ENCODE measurements at places on chromosomes 2 and 18.

GRCh38 chr2:190882856-190883582 is 2.4 kb downstream of the GLS start:
- no peak for DNase-seq

DNA sequence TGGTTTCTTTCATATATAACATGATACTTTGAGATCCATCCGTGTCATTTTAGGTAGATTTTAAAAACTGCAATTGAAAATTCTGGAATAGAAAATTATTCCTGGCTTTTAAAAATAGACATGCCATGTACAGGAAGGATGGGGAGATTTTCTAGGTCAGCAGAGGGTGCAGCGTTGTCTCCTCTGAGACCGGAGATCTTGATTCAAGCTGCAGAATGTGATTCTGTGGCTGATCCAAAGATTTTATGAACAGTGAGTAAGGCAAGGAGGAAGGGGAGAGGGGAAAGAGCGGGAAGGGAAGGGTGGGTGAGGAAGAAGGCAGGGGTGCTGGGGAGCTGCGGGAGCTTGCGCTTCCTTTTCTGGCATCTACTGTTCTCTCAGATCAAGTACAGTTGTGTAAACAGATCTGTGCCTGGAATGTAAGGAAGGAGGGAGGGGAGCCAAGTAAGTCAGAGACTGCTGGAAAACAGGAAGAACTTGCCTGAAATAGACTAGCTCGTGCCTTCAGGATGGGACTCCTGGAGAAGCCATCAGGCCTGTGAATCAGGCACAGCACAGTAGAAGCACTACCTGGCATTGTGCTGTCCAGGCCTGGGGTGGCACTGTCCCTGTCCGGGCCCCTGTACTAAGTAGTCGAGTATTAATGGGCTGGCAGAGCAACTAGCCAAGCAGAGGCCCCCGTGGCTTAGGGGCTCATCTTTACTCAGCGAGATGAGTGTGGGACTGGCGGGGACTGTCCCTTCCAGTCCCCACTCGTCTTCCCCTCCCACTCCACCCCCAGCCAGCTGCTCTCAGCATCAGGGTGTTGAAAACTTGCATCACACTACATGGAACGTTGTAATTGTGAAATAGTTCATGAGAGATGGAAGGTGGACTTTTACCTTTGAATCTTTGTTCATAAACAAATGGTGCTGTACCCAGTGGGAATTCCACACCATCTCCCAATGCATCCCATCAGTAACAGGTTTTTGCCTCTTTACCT is 163.5 kb downstream of the UXS1 start:
- DNase-seq, result no peak

DNA sequence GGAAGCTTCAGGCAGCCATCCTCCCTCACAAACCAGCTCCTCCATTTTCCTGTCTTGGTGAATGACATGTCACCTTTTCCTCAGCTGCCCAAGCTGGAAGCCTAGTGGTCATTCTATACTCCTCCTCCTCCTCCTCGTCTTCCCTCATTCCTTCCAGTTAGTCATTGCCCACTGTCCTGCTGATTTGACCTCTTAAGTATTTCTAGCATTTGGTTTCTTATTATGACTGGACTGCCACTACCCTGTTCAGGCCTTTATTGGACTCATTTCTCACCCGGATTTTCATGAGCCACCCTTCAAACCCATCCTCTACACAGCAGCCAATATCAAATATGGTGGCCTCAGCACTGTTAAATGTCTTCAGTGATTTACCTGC is 21.9 kb upstream of the MGAT5 start:
- no peak for DNase-seq

- DNase-seq, result no peak
These were observed 99.1 kb downstream of the MYO3B start for GRCh38 chr2:170276925-170277629.

DNA sequence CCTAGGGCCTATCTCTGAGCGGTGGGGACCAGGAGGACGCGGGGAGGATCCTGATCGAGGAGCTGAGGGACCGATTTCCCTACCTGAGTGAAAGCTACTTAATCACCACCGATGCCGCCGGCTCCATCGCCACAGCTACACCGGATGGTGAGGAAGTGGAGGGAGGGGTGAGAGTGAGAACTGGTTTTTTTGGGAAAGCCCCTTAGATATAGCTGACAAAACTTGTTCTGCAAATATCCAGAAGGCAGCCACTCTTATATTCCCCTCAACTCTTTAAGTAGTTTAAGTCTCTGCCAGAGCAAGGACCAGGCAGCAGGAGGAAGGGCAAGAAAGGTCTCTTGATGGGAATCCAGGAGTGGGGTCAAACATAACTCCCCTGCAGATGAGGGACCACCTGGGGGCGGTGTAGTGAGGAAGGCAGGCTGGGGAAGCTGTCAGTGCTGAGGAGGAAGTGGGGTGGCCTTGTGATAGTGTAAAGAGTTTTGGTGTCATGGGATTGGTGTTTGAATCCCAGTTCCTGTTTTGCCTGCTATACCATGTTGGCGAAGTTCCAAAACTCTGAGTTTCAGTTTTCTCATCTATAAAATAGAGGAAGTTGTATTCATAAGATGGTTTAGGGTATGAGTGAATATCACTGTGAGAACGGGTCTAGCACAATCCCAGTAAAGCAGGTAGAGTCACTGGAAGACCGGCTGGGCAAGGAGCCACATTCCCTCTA is 3.4 kb downstream of the NAGK start:
- DNase-seq, result peak; percentile 59

DNA sequence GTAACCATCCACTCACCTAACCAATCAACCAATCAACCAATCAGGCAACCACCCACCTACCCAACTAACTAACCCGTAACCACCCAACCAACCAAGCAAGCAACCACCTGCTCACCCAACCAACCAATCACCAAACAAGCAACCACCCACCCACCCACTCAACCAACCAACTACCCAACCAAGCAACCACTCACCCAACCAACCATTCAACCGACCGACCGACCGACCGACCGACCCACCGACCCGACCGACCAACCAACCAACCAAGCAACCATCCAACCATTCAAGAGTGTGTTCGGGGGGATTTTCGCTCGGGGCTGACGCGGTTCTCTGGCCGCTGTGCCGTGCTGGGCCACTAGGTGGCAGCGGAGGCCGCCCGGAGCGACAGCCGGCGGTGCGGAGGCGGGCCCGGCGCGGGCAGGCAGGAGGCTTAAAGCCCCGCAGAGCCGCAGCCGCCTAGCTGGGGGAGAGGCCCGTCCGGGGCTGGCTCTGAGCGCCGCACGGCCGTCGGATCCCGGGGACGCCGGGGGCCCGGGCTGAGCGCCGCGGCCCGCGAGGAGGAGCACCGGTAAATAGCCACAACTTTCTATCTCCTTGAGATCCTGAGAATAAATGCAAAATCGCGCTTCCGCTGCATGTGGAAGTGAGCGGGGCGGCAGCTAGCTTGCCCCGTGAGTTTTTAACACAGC is at the start of gene MC5R:
Gene MC5R (plus strand): TSS at position 443 of the 689 bp plus-strand sequence. CDS start 1,617 bp downstream, outside the sequence.
- DNase-seq, result peak; percentile 27

DNA sequence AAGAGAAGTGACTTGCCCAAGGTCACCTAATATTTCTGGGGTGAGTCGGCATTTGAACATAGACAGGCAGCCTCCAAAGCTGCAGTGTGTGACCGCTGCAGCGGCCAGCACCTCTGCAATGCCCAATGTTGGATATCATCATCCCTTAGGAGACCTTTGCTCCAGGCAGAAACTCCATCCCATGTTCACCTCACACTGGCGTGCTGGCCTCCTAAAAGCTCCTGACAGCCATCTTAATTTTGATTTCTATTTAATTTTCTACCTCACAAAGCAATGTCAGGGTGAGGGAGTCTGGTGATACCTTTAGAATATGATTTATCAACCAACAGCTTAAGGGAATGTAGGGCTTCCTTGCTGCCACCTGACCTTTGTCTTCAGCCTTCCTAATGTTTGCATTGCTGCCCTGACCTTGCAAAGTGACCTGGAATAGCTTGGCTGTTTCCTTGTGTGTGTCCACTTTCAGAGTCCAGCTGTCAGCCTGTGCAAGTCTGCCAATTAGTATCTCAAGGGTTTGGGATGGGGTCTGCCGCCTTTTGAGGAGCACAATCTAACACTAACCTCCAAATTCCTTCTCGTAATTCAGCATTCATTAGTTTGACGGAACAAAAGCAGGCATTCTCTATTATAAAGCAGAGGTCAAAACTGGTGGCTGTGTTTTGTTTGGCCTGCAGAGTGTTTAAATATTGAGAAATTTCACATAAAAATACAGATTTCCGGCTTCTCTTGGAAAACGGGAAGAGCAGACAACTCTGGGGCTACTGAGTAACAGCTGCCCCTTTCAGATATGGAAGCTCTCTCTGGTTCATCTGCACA is 127.6 kb downstream of the PLEKHM3 start:
- no peak for DNase-seq

DNA sequence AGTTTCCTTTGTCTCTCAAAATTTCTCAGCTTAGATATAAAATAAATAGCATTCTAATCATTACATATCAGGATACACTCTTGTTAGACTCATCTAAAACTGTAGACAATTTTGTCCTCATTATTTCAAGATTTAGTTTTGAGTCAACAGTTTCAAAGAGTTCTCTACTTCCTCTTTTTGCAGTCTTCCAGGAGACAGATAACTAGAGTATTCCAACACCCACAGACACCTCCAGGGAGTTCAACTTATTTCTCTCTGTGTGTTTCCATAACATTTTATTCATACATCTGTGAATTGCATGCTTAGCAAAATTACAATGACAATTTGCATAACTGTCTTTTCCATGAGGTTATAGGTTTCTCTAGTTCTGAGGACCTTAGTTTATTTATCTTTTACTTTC is 166.6 kb upstream of the HNMT start:
- DNase-seq, result no peak

DNA sequence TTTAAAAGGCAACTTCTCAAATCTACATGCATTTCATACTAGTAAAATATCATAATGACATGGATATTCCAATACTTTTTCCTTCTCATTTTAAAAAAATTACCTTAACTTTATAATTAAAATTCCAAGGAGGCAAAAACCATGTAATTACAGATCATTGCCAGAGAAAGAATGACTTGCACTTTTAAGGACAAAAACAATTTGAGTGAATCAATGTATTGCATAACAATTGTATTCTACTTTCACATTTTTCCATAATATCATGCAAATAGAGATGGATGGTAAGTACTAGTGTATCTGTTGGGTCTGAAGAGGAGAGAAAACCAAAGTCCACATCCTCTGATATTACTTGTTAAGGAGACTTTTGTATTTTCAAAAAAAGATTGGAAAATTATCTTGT is 89.5 kb upstream of the NCK2 start:
- no peak for DNase-seq

- no peak for DNase-seq
These were observed 57.5 kb downstream of the MCFD2 start for GRCh38 chr2:46857871-46858701.

- no peak for DNase-seq
These were observed 93.0 kb downstream of the COL6A3 start for GRCh38 chr2:237320801-237321560.

- no peak for DNase-seq
These were observed 117.8 kb downstream of the PTPRM start for GRCh38 chr18:7684966-7685365.

DNA sequence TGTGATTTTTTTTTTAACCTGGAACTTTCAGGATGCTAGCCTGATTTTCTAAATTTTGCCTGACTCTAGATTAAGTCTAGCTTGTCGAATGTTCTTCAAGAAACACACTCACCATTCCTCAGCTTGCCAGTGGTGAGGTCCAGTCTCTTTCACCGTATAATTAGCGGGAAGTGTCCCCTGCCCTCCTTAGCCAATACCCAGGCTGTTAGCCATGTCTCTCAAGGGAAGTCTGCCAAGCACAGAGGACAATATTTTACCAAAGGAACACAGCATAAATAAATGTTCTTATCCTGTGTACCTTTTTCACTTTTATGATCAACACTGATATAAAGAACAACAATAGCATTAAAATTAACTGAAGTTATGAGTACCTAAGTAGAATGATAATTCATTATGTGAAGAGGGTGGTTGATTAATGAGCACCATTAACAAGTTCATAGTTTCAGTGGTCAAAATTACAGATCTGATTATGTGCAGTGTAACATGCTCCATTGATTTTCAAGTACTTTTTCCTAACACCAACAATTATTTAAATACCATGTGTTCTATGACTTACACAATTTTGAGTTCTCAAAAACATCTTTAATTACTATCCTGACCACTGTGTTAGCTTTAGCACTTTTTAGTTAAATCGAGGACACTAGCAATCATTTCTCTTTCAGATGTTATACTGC is 445.8 kb upstream of the RAB12 start:
- no peak for DNase-seq

- no peak for DNase-seq
These were observed 671.6 kb downstream of the PLCL1 start for GRCh38 chr2:198476007-198476406.

DNA sequence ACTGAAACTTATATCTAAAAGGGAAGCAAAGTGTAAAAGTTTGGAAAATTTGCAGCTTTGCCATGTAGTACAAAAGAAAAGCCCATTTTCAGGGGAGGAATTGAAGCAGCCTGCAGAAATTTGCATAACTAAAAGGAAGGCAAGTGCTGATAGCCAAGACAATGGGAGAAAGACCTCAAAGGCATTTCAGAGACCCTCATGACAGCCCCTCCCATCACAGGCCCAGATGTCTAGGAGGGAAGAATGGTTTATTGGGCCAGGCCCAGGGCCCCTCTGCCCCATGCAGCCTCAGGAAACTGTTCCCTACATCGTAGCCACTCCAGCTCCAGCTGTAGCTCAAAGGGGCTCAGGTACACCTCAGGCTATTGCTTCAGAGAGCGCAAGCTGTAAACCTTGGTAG is 14.4 kb upstream of the WDR75 start:
- DNase-seq, result no peak

- no peak for DNase-seq
These were observed 7.2 kb downstream of the SMYD1 start for GRCh38 chr2:88074854-88075292.
